ENCODE measurements at places on chromosomes 2 and 18.

- no peak for DNase-seq
Observed at GRCh38 chr2:174376967-174377366, 18.6 kb upstream of the SCRN3 start.

DNA sequence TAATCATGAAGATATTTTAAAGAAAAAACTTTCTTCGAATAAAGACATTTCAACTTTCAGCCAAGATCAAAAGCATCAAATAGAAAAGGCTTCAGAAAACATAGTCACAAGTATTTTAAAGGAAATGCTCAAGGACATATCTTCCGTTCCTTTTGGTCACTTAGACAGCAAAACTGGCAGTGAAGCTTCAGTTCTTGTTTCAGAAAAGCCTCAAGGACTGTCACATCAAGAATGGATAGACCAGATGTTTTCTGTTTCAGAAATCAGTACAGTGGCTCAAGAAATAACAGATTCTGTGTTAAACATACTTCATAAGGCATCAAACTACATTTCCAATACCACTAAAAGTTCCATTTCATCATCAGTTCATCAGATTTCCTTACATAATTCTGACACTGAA, 51.8 kb downstream of the FSIP2 start:
- DNase-seq, result no peak

GRCh38 chr2:103860016-103860415, 993.9 kb upstream of the POU3F3 start:
- DNase-seq, result no peak

DNA sequence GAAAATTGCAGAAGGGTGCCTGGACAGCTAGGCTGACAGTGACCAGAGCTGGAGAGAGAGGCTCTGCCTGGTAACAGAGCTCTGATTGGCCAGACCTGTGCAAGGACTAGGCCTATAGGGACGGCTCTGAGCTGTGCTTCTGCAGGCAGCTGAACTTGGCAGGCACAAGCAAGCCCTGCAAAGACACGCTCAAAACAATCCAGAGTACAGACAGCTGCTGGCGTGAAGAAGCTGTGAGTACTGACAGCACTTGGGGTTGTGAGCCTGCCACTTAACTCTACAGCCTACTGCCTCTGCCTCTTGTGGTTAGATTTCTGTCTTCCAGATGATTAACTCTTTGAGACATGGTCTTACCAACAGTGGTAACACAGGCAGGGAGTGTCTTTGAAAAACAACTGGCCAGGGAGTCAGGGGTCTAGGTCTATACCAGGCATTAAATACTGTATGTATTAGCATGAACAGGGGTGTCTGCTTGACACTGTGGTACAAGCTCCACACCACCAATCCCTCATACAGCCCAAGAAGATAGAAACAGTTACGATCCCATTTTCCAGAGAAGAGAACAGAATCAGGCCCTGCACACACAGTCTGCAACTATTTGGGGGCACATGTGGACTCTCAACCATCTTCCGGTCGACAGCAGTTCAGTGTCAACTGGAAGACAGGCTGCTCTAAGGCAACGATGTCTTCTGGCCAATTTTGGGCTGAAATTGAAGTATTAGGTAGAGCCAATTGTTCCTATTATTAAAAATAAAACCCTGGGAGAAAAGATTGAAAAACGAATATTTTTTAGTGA, 568.4 kb downstream of the TNS1 start:
- peak; percentile 31 for DNase-seq

DNA sequence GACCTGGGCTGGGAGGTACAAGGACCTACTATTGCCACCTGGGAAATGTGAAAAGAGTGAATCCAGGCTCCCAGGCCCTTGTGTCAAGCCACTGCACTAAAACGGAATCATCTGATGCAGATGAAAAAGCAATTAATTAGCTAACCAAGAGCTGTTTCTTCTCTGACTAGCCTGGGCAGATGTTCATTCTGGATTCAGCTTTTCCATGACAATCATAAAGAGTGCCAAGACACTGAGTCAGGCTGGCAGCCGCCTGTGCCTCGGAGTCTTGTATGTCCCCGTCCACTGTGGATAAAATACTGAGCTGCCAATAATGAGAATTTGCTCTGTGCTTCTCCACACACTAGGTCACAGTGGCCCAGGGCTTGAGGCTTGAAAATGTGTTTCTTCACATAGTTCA, 21.7 kb upstream of the LCLAT1 start:
- DNase-seq, result no peak

GRCh38 chr2:26274058-26274613, 29.4 kb downstream of the HADHB start:
- DNase-seq, result no peak

DNA sequence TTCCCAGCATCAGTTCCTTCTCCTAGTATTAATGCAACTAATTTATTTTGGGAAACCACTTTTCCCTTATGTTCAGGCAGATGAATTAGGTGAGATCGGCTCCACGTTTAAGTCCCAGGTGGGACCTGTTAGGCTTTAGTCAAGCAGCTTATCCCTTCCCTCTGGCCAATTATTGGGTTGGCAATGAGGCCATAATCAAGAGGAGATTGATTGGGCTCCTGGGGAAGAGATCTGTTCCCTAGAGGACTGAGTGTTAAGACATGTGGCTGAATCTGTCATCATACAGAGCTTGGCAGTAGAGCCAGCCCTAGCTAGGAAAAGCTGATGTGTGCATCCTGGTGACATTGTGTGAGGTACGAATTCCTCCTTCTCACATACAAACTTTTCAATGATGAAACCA, 104.4 kb downstream of the PTH2R start:
- DNase-seq, result no peak

- DNase-seq, result no peak
Observed at GRCh38 chr2:57821088-57821487, 225.5 kb upstream of the VRK2 start.

GRCh38 chr2:8552293-8552801, 129.5 kb upstream of the ID2 start:
- DNase-seq, result no peak

DNA sequence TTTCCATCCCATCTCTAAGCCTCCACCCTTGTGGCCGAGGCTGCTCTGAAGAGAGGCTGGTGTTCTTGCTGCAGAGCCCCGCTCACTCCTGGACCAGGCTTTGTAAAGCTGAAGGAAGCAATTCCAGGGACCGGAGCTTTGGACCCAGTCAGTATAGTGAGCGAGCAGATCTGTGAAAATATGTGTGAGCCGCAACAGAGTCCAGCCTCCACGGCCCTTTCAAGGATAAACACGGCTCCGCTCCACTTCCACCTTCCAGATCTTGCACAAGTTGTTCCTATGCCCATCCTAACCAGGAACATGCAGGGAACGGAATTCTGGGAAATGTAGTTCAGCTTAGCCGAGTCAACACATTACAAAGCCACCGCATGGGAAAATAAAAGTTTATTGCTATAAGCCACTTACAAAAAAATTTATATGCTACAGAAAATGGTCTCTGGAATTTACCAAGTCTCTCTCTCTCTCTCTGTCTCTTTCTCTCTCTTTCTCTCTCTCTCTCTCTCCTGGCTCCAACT, 151.7 kb upstream of the ZNF521 start:
- no peak for DNase-seq

- DNase-seq, result no peak
Observed at GRCh38 chr18:1663879-1664705, 759.4 kb downstream of the ADCYAP1 start.

GRCh38 chr2:113966171-113966570, 76.3 kb downstream of the ACTR3 start:
- no peak for DNase-seq

DNA sequence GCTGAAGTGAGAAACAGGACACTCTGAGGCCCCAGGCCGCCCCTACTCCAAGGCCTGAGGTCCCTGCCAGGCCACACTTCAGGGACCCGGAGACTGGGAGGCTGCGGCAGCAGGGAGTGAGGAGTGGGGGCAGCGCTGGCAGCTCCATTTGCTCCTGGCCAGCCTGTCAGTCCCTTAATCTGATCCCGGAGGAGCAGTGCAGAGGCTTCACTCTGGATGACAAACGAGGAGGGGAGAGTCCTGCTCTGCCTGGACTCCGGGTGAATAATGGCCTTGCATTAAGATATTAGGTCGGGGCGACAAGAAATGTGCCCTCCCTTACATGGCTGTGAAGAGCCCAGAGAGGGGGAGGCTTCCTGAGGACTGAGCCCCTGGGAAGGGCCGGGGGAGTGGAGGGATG, 14.3 kb upstream of the PRSS56 start:
- no peak for DNase-seq

DNA sequence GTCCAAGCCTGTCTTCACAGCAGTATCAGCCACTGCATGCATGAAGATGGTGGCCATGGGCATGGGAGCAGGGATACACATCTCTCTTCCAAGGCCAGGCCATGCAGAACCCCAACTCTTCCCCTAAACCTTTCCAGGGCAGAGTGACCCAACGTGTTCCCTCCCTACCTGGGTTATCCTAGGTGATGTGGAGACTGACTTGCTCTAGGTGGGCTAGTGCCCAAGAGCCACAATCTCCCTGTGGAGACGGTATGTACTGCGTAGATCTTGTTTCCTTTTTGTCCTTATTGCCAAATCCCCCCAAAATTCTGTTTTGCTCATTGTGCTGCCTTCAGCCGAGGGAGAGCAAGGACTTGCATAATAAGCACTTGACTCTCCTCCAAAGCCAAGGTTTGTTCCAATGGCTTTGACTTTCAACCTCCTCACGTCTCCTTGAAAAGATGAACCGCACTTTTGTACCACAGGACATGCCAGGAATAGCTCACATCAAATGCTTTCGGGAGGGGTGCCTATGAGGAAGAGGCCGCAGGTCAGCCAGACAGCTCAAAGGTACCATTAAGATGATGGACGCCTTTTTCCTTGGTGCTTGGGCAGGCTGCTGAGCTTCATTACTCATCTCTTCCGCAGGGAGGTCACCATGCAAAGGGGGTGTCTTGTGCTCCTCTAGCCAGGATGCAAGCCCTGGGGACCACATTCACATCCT, 76.2 kb upstream of the GLI2 start:
- no peak for DNase-seq

DNA sequence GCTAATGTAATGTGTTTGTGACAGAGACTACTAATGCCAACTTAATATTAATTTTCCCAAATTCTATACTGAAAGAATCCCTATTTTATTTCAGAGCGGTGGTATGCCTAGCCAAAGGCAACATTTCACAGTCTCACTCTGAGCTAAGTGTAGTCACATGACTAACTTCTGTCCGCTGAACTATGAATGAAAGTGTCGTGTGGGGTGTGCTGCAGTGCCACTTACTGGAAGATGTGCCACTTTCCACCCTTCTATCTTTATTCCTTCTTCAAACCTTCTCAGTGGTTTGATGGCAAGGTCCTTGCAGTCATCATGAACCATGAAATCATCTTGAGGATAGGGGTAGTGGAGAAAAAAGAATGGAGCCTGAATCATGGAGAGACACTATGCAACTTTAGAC, 47.3 kb upstream of the C1D start:
- DNase-seq, result no peak

DNA sequence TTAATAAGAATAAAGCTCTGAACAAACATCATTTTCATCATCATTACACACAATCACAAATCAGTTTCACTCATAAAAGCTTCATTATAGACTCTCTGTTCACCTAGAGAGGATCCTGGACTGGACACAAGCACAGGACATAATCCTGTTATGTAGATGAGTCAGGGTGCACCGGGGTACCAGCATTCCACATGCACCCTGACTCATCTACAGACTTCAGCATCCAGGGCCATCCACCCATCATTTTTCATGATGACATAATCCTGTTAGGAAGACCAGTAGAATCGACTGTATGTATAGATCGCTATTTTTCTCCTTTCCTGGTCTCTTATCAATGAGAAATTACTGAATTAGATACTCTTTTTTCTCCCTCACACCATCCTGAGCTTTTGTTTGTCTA, 73.7 kb upstream of the PIK3C3 start:
- DNase-seq, result no peak

- no peak for DNase-seq
Observed at GRCh38 chr2:202007983-202008354, 25.7 kb upstream of the FZD7 start.

GRCh38 chr2:101743288-101743687, 45.8 kb downstream of the MAP4K4 start:
- DNase-seq, result no peak

GRCh38 chr2:121562269-121563176, 31.8 kb downstream of the RNU4ATAC start:
- DNase-seq, result no peak

GRCh38 chr2:35585972-35586371, 769.6 kb upstream of the CRIM1 start:
- DNase-seq, result no peak

GRCh38 chr18:36890598-36890997, 61.7 kb downstream of the KIAA1328 start:
- DNase-seq, result no peak

DNA sequence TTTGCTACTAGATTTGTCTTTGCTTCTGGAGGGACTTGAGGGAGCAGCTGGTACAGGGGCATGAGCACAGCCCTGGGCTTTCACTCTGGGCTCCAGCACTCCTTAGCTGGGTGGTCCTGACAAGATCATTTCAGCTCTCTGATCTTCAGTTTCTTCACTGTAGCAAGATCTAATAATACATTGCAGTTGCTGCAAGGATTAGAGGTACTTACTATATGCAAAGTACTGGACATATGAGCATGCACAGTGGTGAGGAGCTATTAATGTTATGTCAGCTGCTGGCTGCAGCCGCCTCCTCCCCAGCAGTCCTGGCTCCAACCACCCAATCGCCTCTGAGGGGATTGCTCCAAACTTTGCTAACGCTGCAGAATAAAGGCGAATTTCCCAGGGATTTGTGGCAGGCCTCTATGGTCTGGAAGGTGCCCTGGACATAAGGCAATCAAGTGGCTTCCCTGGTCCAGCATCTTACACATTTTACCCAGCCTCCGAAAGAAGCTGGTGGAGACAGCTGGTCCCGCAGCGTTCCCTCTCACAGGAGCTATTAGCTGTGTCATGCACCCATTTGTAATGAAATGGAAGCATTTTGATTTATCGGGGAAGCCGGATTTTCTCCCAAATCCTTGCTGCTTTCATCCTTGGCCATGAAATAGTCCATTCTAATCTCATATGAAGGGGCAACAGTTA, 96.7 kb downstream of the RHOB start:
- no peak for DNase-seq

- no peak for DNase-seq
Observed at GRCh38 chr2:188734691-188735090, 239.5 kb upstream of the COL3A1 start.

- no peak for DNase-seq
Observed at GRCh38 chr2:37477921-37478320, 133.5 kb downstream of the QPCT start.

DNA sequence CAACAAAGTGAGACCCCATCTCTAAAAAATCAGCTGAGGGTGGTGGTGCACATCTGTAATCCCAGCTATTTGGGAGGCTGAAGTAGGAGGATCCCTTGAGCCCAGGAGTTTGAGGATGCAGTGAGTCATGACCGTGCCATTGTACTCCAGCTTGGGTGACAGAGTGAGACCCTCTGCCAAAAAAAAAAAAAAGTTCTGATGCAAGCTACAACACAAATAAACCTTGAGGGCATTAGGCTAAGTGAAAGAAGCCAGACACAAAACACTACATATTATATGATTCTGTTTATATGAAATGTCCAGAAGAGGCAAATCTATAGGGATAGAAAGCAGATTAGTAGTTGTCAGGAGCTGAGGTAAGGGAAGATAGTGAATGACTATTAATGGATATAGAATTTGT, 13.0 kb downstream of the YWHAQ start:
- DNase-seq, result no peak

GRCh38 chr18:35076135-35076924, 35.1 kb downstream of the MAPRE2 start:
- no peak for DNase-seq
